ENCODE measurements at places on chromosomes 7 and 10.

DNA sequence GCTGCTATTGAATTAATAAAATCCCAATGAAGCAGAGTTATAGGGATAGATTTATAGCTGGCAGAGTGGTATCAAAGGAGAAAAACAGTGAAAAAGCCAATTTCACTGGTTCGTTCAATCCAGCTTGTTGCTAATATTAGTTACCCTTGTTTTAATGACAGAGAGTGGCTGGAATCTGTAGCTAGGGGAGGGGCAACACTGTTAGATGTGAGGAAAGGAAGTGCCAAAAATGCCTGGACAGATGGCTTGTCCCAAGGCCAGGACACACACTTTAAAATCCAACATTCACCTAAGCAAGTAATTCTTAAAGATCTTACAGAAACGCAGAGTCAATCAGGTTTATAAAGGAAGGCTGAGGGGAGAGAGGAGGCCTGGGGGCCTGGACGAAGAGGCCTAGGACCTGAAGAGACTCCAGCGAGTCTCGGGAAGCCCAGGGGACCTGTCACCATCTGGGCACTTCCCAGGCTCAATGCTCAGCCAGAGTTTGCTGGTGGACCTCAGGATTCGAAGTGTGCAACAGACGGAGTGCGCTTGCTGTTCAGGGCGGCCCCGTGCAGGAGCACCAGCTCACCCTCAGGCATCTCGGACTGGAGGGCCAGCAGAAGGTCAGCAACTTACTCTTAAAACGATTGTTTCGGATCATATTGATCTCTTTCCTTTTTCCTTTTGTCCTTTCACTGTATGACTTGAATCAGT lies 36.7 kb downstream of the TMEM248 start:
- no peak for DNase-seq

DNA sequence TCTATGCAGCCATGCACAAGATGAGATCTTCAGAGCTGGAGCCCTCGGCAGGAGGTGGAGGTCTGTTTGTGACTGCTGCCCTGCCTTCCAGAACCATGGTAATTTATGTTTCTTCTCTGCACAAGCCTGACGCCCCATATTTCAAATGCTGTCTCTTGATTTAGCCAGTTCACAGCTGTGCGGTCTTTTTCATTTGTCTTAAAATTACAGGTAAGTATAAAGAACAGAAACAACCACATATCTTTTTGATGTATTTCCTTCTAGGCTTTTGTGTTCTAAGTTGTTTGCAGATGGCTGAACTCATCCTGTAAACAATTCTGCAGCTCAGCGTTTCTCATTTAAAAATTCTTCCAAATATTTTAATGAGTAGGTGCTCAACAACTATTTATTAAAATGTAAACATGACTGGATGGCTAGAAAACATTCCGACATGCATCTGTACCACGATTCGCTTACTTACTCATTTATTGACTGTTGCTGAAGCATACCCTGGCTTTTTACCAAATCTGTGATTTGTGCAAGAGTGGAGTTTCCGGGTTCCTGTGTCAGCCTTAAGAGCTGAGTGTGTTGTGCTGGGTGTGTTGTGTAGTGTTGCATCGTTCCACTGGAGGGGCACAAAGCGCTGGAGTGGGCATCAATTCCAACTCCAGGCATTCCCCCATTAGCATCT lies 58.9 kb downstream of the PIP4K2A start:
- DNase-seq, result no peak

DNA sequence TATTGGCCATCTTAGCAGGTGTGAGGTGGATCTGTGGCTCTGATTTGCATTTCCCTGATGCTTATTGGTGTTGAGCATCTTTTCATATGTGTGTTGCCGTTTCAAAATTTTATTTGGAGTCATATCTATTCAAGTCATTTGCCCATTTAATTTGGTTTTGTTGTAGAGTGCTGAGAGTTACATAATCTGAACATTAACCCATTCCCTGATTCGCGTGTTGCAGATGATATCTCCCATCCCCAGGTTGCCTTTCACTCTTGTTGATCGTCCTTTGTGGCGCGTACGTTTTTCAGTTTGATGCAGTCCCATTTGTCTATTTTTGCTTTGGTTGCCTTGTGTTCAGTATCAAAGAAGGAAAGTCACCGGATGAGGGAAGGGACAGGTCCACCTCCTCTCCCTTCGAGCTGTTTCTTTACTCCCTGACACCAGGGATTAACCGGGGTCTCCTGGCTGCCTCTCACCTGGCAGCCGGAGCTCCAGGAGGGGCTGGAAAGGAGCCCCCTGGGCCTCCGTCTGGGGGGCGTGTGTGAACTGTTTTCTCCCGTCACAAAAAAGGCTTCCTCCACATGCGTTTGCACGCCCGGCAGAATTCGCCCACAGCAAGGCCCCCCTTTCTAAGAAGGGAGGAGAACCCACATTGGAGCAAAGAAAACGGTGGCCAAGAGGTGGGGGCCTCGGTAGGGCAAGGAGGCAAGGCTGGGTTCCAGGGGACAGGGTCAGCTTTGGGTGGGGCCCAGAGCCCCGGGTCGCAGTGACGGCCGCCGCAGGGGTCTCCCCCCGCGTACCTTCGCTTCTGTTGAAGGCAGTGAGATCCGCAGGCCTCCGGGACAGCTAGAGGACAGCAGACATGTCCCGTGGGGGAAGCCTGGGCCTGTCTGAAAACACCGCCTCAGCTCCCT lies 8.3 kb downstream of the MNX1 start:
- DNase-seq, result no peak

- DNase-seq, result no peak
These were observed 247.1 kb downstream of the COBL start for GRCh38 chr7:51069411-51070083.

- DNase-seq, result no peak
These were observed 280.9 kb downstream of the USP6NL start for GRCh38 chr10:11330383-11331045.

DNA sequence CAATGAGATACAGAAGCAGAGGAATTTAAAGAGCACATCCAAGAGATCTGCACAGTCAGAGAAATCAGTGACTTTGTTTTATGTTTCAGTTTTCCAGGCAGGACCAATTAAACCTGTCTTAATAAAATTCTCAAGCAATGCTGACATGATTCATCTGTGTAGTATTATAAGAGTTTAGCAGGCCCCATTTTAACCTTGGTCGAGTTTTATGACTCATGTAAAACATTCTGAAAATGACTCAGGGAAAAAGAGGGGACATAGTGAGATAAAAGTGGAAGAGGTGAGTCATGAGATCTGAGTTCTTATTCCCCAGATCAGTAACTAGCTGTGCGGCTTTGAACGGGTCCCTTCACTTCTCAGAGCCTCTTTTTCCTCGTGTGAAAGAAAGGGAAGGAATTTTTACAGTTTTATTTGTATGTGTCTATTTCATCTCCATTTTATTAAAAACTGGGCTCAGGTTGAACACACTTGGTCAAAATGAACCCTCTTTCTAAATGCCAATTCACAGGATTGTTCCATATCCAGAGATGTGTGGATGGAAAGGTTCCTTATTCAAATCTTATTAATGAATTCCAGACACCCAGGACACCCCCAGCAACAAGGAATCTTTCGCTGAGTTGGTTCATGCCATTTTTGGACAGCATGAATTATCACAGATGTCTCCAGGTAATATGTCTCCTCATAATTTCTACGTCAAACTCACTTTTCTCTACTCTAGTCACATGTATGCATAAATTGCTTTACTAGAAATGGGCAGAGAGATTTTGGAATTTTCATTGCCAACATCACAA lies 143.2 kb downstream of the JAZF1 start:
- peak; percentile 12 for DNase-seq

GRCh38 chr10:71234970-71235685 lies 22.8 kb downstream of the UNC5B start:
- DNase-seq, result peak; percentile 59

DNA sequence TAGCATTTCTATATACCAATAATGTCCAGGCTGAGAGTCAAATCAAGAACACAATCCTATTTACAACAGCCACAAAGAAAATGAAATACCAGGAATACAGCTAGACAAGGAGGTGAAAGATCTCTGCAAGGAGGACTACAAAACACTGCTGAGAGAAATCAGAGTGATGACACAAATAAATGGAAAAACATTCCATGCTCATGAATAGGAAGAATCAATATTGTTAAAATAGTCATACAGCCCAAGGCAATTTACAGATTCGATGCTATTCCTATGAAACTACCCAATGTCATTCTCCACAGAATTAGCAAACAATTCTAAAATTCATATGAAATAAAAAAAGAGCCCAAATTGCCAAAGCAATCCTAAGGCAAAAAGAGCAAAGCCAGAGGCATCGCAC lies 116.8 kb upstream of the ZNF32 start:
- no peak for DNase-seq

- no peak for DNase-seq
These were observed 462.1 kb upstream of the DPP6 start for GRCh38 chr7:153590136-153590535.

DNA sequence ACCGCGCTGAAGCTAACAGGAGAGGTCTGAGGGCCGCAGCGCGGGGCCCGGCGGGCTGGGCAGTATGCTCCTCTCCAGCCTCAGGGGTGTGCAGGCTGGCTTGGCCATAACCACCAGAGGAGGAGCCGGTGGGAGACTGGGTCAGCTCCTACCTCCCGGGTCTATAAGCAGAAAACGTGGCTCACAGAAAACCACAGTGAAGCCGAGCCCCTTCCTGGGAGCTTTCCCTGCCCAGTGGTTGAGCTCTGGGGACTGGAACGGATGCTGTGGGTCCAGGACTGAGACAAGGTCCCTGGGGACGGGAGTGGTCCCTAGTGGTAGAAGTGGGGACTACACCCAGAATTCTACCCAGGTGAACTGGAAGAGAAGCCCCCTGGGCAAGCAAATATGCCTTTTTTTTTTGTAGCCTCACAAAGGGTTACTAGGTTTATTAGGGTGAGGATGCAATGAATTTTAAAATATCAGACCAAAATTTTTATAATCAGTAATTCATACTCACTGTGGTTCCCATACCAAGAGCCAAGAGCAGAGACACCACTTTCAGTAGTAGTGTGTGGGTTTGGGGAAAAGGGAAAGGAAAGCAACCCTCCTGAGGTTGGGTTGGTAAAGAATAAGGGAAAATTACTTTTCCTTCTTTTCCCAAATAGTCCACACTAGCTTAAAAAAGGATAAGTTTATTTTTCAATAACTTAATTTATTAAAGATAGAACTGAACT lies 67.9 kb upstream of the PRKCQ start:
- DNase-seq, result peak; percentile 73

GRCh38 chr10:117311261-117311660 lies 64.0 kb downstream of the PDZD8 start:
- DNase-seq, result no peak

GRCh38 chr7:148570510-148570909 lies 20.1 kb upstream of the C7orf33 start:
- DNase-seq, result no peak

DNA sequence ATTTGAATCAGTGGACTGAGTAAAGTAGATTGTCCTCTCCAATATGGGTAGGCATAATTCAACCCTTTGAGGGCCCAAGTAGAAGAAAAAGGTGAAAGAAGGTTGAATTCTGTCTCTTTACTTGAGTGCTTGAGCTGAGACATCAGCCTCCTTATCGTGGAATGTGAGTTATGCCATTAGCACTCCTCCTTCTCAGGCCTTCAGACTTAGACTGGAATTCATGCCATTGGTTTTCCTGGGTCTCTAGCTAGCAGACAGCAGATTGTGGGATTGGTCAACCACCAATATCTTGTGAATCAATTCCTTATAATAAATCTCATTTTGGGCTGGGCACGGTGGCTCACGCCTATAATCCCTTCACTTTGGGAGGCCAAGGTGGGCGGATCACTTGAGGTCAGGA lies 89.2 kb downstream of the CUL2 start:
- no peak for DNase-seq

DNA sequence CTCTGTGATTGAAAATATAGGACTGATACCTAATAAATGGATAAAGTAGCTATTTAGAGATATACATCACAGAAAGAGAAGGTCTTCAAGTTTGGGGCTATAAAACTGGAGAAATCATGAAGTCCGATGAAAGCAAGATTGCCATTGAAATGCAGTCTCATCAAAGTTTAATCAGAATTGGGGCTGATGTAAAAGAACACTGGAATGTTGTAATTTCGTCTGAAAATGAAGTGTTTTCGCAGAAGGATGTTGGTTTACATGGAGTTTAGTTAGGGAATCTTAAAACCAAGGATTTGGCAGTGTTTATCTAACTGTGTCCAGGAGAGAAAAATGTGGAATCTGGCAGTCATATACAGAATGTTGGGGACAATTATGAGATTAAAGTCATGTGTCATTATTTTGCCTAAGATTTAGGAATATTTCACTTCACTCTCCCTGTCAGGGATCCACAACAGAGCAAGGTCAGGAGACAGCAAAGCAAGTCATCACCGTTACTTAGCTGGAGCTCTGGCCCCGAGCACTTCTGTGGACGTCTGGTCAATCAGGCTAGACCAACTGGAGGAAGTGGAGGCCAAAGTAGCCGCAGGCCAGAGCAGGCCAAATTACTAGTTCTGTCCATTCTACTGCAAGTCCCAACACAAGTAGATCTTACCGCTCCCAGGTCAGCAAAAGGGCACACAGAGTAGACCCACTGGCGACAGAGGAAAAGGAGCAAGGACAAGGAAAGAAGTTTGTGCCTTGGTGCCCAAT lies 37.0 kb downstream of the EPDR1 start:
- no peak for DNase-seq

DNA sequence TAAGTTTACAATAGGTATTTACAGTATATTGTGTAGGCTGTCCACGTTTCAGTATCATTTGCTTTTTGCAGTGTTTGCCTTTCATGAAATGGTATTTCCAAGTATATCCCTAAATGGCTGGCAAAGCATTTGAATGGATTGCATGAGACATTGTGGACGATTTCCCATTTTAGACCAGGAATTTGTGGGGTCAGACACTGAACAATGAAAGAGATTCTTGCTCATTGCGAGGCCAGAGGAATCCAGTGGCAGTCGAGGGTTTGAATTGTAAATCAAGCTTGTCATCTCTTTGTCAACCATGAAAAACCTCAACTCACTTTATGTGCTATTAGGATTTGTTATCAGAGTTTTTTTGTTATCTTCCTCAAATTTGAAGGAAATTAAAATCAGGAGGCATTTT lies 70.8 kb downstream of the CREB5 start:
- DNase-seq, result no peak

GRCh38 chr10:112957640-112958092 lies 7.6 kb downstream of the TCF7L2 start:
- no peak for DNase-seq

GRCh38 chr10:89332123-89332633 lies 4.4 kb downstream of the IFIT3 start:
- DNase-seq, result no peak

- DNase-seq, result no peak
These were observed 3.5 kb upstream of the LRRC18 start for GRCh38 chr10:48943096-48943495.

DNA sequence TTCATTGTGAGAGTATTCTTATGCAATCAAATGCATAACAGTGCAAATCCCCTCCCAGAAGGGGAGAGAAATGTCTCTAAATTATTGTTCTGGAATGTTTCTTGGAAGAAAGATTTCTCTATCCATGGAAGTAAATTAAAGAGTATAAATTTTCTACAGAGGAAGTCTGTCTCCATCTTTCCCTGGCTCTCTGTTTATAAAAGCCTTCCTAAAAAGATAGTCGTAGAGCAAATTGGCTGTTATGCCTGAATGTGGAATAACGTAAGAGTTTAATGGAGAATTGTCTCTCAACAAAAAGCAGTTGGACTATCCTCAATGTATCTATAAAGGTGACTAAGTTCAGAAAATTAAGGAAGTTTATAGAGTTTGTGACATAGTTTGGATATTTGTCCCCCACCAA lies 76.3 kb downstream of the GNAT3 start:
- DNase-seq, result no peak

Data from HEK293T (cell line).